Stimulated activated CD4-positive, alpha-beta T cell treated with anti-CD3 and anti-CD28 coated beads, TNF-alpha, amount 100 ng/mL, for 48 hours (primary cell): ENCODE measurements at places on chromosomes 11 and 22.

GRCh38 chr11:100791860-100792259 lies 104.8 kb downstream of the ARHGAP42 start:
- DNase-seq: no peak

DNA sequence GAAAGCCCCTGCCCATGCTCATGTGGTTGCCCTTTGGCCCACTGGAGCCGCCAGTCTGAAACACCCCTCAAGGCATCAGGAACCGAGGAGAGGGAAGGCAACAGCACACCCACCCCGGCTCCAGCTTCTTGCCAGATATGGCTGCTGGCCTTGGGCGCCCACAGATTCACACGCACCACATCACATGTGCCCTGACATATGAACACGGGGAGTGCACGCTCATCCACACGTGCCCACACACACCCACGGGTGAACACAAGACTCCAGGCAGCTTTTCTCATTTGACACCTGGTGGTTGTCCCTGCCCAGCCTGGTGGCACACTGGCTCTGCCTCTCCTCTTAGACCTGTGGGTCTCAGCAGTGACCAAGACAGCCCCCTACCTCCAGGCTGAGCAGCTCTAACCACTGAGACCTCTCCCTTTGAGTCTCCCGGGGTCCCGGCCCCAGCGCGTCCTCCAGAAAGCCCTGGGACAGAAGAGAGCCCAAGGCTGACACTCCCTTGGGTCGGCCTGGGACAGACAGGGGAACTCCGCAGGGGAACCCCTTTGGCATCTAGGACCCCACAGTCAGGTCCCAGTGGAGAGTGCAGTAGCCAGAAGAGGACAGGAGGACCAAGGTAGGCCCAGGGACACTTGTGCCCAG lies 2.7 kb upstream of the MAPK12 start:
- DNase-seq: no peak

DNA sequence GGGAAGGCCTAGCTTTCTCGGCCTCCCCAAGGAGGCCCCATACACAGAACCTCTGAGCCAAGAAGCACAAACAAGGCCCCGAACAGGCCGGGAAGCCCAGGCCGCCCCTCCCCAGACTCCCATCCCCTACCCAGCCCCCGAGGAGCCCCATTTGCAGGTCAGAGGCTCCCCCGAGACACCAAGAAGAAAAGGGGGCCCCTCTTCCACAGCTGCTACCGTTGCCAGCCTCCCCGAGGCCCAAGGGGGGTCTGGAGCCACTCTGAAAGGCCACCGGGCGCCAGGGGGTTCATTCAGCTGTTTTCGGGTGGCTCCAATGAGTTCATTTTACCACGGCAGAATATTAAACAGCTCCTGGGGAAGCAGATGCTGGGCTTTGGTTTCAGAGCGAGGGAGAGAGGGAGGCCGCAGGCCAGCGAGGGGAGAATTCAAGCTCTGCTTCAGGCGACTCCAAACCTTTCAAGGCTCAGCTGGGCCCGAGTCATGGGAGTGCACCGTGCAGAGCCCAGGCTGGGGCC lies 28.5 kb downstream of the MN1 start:
- no peak for DNase-seq

GRCh38 chr11:131499199-131499598 lies 128.8 kb downstream of the NTM start:
- DNase-seq: no peak

DNA sequence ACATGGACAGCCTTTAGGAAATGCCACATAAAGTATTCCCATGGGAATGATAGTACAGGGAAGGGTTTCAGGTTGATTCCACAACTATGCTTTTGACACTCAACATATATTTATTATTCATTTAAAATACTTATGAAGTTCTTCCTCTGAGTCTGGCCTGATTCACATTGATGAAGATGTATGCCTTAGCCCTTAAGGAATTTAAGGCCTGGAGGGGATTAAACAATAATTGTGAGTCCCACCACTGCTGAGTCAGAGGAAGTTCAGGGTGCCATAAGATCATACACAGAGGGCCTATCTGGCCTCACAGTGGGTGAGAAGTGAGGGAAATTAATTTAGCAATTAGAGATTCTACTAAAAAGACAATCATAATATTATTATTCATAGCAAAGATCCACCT lies 161.1 kb upstream of the SNX19 start:
- DNase-seq: no peak

DNA sequence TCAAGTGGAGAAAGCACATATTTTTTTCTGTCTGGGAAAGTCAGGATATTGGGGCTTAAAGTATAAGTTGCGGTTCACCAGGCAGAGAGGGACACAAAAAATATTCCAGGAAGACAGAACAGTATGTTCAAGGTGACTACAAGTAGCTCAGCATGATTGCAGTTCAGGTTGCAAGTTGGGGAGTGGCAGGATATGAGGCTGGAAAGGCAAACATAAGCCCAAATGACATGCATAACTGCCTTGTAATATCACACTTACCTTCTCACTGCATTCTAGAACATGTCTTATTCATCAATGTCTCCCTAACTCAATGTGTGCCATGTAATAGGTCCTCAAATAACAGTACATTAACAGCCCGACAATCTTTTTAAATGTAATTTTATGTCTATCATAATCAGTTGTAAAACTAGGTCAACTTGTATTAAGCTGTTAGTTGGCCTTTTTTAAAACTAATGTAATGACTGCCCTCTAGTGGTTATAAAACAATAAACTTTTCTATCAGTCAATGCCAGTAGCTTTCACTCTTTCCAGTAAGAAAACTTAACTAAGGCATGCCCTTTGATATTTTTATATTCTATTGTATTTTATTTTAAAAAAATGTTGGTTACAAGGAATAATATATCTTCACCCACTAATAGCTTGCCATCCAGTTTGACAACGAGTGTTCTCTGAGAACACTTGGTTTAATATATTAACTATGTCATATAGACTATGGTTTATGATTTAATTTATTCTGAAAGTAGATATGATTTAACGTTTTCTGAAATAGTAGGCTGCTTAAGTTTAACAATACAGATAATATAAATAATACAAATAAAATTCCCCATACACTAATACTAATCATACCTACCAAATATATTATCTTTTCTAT lies 39.4 kb upstream of the CFAP300 start:
- DNase-seq: no peak

DNA sequence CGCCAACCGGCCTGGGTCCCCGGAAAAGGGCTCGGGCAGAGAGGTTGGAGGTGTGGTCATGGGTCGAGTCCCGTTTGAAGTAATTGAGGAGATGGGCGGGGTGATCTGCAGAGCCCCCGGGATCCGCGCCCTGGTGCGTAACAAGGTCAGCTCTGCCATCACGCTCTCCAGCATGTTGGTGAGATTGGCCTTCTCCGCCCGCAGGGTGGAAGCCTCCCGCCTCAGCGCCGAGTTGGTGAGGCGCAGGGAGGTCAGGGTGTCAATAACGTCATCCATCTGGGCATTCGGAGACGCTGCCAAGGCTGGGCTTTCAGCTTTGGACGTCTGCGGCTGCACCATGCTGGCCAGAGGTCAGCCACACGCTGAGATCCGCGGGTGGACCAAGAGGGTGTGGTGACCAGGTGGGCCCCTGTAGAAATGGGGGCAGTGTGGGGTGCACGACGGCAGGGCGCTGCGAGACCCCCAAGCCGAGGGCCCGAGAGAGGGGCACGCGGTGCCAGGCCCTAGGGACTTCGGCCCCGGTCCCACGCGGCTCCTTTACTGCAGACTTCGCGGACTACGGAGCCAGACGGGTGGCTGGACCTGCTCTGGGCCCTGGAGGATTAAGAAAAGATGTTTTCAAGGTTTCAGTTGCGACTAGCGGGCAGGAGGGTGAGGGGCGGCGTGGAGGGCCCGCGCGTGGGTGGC lies 672 bp downstream of the RTL6 start:
- no peak for DNase-seq

- no peak for DNase-seq
Measured at GRCh38 chr11:126700768-126701519, 299.6 kb downstream of the KIRREL3 start.

- no peak for DNase-seq
Measured at GRCh38 chr11:128777369-128778011, 83.6 kb downstream of the FLI1 start.

DNA sequence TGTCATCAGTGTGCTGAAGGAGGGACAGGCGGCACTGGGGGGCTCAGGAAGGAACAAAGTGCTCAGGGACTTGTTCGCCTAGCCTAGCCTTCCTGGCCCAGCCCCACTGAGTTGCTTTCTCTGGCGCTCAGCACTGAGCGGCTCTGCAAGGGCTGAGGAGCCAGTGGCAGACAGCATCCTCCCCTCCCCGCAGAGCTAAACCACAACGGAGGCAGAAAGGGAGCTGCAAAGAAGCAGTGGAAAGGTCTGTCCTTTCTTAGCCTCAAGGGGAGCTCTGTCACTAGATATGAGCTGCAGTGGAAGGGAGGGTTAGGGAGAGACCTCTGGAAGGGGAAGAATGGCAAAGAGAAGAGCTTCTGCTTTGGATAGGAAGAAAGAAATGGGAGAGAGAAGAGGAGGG lies 89.7 kb upstream of the PHOX2A start:
- DNase-seq: peak; percentile 9

DNA sequence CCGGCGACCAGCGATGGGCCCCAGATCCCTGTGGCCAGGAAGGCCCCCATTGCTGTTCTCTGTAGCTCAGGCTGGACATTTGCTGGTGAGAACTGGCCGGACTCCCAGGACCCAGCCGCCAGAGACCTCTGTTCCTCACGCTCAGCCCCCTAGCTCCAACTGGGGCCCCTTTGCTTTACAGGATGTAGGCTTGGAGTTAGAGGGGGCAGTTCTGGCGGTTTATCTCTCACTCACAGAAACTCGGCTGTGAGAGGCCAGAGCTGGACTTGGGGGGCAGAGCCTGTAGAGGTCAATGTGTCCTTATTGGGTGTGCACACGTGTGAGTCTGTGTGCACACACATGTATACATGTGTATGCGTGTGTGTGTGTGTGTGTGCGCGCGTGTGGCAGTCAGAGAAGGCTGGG lies 502 bp downstream of the SMIM38 start:
- DNase-seq: no peak

DNA sequence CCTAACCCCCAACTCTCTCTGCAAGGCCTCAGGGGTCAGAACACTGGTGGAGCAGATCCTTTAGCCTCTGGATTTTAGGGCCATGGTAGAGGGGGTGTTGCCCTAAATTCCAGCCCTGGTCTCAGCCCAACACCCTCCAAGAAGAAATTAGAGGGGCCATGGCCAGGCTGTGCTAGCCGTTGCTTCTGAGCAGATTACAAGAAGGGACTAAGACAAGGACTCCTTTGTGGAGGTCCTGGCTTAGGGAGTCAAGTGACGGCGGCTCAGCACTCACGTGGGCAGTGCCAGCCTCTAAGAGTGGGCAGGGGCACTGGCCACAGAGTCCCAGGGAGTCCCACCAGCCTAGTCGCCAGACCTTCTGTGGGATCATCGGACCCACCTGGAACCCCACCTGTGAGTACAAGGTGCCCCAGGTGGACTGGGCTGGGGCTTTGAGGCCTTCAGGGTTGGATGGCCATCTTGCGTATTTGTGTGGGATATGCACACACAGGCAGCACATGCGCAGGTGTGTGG lies at the start of gene BEST1:
Gene BEST1 (plus strand): TSS at position 317 of the 513 bp plus-strand sequence. CDS start 1,456 bp downstream, outside the sequence.
- no peak for DNase-seq

DNA sequence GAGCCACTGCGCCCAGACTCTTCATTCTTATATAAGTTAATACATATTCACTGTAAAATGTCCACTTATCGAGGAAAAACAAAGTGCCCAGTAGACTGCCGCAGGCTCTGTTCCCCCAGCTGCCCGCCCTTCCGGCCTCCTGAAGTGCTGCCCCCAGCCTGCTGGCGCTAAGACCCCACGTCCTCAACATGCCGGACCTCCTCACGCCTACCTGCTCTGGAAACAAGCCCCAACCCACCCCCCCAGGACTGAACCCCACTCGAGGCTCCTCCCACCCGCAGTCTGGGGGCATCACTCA lies 1.1 kb downstream of the GATD1 start:
- no peak for DNase-seq

- DNase-seq: no peak
Measured at GRCh38 chr22:47064416-47064815, 302.0 kb downstream of the TBC1D22A start.

GRCh38 chr11:103582351-103582909 lies 454.0 kb upstream of the DDI1 start:
- no peak for DNase-seq

- DNase-seq: no peak
Measured at GRCh38 chr22:25514436-25515180, 49.9 kb upstream of the GRK3 start.

DNA sequence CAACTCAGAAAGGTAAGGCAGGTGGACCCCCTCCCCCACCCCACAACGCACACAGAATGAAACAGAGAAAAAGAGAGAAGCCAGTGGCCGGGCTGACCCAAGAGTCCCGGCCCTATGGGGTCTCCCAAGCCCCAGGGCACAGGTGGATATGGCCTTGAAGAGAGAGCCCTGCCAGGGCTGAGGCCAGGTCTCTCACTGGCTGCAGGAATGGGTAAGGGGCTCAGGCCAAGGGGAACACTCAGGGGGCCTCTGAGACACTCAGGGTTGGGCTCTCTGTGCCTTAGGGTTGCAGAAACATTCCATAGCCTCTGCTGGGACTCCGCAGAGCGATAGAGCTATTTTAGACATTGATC lies 98.0 kb downstream of the PDE2A start:
- DNase-seq: no peak

- no peak for DNase-seq
Measured at GRCh38 chr11:76339221-76339620, 41.7 kb downstream of the THAP12 start.

DNA sequence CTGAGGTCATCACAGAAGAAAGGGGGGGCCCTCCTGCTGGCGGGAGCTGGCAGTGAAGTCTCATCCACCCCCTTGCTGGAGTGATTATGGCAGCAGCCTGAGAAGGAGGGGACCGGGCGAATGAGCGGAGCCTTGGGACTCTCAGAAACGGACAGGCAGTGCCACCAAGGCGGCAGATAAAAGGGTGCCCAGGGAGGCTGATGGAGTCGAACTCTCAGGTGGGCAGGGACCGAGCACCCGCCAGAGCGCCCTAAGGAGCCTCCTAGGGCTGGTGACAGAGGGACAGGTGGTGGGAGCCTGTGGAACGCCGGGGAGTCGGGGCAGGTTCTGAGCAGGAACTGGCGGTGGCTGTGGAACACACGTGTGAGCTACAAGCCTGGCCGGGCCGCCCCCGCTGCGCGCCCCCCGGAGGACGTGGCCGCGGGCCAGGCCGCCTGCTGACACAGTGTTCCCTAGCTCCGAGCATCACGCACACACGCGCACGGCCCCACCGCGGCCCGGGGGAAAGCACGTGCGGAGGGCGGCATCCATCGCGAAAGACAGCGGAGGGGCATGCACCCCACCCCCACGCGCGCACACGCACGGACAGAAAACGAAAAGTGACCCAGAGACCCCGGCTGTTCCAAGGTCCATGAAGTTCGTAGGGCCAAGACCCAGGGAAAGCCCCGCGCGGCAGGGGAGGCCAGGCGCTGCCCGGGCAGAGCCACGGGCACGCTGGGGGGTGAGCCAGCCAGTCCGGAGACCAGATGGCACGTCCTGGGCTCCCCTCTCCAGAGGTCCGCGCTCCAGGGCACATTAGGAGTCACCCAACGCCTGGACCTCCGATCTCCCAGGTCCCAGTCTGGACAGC lies 1.0 kb downstream of the VWCE start:
- no peak for DNase-seq

DNA sequence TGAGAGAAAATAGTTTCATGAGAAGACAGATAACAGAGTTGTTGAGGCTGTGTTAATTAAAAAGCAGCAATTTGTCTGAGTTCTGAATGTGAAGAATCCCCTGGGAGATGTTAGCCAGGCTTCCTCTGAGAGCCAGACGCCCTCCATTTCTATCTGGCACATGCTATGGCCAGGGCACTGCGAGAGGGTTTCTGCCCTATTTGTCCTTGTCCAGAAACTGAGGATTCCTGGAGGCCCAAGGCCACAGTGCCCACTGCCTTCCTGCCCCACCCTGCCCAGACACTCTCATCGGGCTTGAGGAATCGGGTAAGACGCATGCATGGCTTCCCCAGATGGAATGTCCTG lies 484.6 kb downstream of the OPCML start:
- no peak for DNase-seq
